ENCODE measurements at places on chromosomes 6 and 20.

DNA sequence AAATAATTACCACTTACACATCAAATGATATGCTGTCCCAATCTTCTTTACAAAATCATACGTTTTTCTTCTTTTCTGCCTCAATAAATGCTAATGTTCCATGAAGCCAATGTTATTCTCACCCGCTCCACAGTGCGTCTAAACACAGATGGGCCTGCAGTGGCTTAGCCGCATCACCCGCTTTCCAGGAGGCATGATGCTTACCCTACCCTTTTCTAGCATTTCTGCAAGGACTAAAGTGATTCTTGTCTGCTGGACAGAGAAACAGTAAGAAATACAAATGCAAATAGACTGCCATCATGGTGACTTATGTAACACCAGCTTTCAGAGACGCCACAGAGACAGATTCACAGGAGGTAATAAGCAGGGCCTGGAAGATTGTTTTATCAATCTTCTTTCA is 104.4 kb downstream of the RNASET2 start:
- DNase-seq, result no peak

- no peak for DNase-seq
Observed at GRCh38 chr6:85460154-85460920, 10.5 kb downstream of the NT5E start.

DNA sequence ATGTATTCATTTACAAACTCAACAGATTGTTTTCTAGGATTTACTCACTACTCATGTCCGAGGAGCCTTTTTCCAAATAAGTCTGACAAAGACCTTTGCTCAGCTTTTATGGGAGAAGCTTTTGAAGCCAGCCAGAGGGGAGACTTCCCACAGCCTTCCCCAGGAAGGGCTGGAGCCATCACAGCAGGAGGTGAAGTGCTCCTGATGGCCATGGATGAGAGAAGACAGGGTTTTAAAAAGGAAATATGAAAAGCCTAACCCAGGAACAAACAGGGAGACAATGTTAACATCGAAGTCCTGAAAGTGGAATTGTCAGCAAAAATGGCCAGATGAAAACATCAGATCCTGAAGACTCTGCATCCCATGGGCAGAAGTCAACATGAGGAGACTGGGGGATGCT is 11.6 kb upstream of the TAGAP start:
- no peak for DNase-seq

DNA sequence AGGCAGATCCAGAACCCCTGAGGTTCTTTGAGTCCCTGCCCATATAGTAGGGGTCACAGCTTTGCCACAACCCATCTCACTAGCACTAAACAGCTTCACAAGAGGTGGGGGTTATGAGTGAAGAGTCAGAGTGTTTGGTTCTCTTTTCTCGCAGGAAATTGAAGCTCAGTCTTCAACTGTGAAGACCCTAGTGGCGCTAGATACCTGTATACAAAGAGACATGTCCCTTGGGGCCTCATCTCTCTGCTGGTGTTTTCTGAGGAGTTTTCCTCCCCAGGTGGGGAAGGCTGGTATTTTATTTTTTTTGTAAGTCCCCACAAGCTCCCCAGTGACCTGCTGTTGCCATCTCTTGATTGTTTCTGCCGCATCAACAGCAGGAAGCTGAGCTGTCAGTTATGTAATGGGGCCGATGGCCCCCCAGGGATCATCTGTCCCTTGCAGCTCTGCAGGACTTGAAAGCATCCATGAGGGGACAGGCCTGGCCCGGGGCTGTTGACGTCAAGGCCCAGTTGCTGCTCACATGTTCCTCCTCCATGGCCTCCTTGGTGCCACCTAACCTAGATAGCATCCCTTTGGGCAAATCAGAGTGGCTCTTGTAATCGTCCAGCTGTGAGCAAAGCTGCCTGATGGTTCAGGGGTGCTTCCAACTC is 23.1 kb downstream of the STK35 start:
- DNase-seq, result no peak

GRCh38 chr6:121436274-121436857 is 920 bp downstream of the GJA1 start:
- DNase-seq, result no peak

Data from dorsolateral prefrontal cortex (tissue), 122 donors.